ENCODE measurements at places on chromosomes 7 and 10. TPM values are rescaled to one million over a fixed set of nuclear protein-coding genes. Genes with fewer than 3 reads are reported as not detected.
A peak's percentile ranks its signal among the peaks of the same experiment; 100 is the strongest.

The PTN gene
- 87.9 TPM for total RNA-seq

The FKBP6 gene
- total RNA-seq, result not detected

- no peak for DNase-seq
These were observed 1.7 kb downstream of the GRM8 start for GRCh38 chr7:127251036-127251464.

The BAMBI gene
- total RNA-seq, result 18.3 TPM

GRCh38 chr7:29328045-29328444, 133.5 kb downstream of the CHN2 start:
- no peak for DNase-seq

DNA sequence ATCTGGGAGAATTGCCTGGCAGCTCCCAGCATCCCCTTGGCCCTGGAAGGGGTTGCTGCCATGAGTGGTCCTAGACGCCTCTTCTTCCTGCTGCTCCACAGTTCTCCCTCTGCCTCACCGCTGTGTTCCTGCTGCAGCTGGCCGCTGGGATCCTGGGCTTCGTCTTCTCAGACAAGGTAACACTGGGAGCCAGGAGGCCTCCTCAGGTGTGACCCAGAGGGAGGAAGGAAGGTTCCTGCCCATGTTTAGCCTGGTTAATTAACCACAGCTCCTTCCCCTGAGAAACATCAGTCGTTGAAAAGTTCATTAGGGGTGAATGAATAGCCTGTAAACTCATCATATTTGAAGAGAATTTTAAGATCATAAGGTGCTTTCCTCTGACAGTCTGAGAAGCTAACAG, 18.2 kb downstream of the TSPAN33 start:
- no peak for DNase-seq

GRCh38 chr7:1536743-1537534, 6.4 kb downstream of the MAFK start:
- DNase-seq, result peak; percentile 97

- DNase-seq, result no peak
These were observed 60.4 kb downstream of the INPP5F start for GRCh38 chr10:119786117-119786769.

- DNase-seq, result no peak
These were observed 57.9 kb downstream of the ELFN1 start for GRCh38 chr7:1727812-1728570.

Data from uterus (tissue), 4 donors.